T follicular helper cell (primary cell): ENCODE measurements at places on chromosomes 1 and 21.

DNA sequence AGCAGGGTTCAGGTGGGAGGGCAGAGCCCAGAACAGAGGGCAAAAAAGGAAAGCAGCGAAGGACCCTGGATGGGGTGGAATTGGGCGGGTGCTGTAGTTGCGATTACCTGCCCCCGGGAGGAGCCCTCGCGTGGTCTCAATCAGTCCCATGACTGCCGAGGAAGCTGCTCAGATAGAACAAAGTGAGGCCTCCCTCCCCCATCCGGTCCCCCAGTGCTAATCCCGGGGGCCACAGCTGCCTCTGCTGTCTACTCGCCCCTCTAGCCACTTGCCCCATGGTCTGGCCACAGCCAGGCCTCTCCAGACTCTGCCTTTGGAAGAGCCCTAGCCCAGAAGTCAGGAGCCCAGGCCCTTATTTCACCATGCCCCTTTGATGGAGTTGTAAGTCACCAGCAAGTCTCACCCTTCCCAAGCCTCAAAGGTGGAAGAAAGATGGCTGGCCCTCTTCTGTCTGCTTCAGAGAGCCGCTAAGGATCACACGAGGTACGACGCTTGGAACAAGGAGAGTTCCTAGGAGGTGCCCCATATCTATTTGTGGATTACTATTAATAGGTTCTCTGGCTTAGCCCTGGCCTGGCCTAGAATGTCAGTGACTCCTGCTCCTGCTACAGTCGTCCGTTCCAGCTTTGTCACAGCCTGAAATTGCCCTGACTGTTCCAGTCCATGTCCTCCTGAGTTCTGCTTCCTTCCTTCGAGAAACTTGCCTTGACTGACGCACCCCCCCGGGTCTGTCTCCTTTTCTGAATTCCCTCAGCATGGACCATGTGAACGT lies 16.4 kb downstream of the ECHDC2 start:
- DNase-seq: no peak

DNA sequence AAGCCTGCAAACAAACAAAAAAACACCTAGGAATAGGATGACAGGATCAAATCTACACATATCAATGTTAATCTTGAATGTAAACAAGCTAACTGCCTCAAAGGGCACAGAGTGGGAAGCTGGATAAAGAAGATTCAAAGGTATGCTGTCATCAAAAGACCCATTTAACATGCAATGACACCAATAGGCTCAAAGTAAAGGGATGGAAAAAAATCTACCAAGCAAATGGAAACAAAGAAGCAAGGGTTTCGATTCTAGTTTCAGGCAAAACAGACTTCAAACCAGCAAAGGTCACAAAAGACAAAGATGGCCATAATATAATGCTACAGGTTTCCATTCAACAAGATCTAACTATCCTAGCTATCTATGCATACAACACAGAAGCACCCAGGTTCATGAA lies 16.2 kb upstream of the OR2T10 start:
- DNase-seq: no peak

- DNase-seq: no peak
Observed at GRCh38 chr1:5891137-5891536, 101.1 kb downstream of the NPHP4 start.

- no peak for DNase-seq
Observed at GRCh38 chr1:17149771-17150170, 30.5 kb upstream of the PADI2 start.

DNA sequence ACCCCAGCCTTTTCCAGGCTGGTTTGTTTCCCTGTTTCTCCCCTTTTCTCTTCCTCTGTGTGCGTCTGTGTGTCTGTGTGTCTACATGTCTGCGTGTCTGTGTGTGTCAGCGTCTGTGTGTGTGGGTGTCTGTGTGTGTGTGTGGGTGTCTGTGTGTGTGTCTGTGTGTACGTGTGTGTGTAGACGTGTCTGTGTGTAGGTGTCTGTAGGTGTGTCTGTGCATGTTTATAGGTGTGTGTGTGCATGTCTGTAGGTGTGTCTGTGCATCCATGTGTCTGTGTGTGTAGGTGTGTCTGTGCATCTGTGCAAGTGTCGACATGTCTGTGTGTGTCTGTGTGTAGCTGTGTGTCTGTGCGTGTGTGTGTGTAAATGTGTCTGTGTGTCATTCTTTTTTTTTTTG lies 3.3 kb downstream of the TTLL10 start:
- DNase-seq: no peak

DNA sequence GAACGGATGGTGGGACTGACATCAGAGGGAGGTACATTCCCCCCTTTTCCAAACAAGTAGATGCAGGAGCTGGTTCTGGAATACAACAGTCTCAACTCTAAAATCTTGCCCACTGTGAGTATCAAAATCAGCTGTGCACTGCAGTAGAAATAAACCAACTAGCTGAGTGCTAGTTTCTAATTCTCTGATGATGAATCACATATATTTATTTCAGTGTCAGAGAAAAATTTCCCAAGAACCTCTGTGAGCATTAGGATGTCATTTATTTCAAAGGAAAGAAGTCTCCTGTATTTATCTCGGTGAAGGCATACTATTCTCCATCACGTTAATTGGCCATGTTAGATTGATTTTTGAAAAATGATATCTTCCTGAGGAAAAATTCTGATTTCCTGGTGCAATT lies 67.1 kb downstream of the LHX9 start:
- no peak for DNase-seq

- peak; percentile 78 for DNase-seq
Observed at GRCh38 chr1:11719313-11720032, 16.5 kb upstream of the AGTRAP start.

DNA sequence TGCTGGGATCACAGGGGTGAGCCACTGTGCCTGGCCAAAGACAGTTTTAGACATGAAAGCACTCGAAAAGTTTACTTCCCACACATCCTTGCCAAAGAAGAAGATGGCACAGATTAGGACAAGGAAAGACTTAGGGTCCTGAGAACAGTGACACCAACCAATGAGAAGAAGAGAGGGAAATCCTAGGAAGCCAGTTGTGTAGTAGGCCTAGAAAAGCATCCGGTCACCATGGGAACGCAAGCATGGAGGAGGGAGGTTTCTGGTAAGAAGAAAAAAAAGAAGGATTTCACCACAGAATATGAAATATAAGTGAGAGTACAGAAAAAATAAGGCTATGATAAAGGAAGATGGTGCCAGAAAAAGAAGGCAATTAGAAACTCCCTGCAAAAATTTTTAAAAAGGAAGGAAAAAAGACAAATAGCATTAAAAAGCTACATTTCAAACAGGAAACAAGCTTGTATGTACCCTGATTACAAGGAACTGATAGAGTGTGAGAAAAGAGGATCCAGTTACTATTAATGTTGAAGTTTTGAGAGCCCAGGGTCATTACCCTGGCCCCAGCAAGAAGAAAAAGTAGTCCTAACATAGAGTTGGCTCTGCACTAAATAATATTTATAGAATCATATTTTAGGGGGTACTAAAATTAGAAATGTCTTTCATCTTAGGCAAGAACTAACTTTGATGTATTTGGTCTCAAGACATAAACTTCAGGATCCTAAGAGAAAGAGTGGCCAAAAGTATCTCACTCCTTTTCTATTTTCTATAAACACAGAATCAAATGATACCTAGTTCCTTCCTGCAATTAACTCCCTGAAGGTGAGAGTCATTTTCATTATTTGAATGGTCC lies 16.1 kb downstream of the DIPK1A start:
- DNase-seq: no peak

DNA sequence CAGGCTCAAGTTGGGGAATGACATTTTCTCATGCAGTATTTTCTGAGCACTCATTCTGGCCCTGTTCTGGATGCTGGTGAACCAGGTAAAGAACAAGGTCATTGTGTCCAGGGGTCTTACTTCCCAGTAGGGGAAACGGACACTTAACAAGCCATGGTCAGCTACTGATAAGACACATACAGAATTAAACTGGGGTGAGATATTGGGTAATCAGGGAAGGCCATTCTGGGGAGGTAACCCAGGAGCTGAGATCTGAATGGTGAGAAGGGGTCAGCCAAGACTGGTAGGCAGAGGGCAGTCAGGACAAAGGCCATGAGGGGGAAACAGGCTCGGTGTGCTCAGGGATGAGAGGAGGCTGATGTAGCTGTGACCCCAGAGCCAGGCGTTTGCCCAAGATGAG lies 45.8 kb downstream of the RPS6KA1 start:
- no peak for DNase-seq

- DNase-seq: no peak
Observed at GRCh38 chr1:85656948-85657347, 51.3 kb downstream of the ZNHIT6 start.
